CD4-positive, alpha-beta T cell treated with Interleukin-15 for 1 hour (primary cell): ENCODE measurements at places on chromosomes 1 and 21.

- DNase-seq = no peak
Observed at GRCh38 chr1:14613926-14614325, 15.4 kb downstream of the KAZN start.

DNA sequence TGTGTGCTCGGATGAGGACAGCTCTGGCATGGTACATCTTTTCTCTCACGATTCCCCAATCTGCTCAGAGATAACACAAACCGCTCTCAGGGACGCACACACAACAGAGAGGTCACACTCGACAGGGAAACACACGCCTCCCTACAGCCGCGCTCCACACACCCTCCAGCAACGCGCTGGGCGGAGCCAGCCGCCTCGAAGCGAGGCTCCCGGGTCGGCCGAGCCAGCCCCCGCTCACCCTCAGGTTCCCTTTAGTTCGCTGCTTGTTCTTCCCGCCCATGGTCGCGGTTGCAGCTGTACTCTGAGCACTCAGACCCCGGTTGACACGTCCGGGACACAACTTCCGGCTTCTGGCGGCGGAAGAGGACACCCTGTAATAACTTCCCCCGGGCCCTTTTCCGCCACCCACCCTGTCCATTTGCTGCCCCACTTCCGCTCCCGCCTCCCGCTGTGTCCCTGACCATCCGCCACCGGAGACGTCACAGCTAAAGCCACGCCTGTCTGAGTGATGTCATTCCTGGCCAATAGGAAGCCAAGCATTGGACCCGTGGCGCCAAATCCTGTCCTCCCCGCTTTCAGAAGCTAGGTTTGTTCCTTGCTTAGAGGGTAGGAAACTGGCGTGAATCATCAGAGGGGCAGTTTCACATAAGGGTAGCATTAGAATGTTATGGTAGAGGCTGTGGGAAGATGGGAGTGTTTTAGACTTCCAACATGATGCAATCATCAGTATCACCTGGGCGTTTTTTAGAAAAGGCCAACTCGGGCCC is at the start of gene LTN1:
TSS of gene LTN1 (minus strand) at position 352 of the 767 bp plus-strand sequence. CDS start at position 280, 72 bp downstream.
- DNase-seq = peak; percentile 99

GRCh38 chr1:115906627-115907026 is 65.7 kb upstream of the NHLH2 start:
- no peak for DNase-seq

DNA sequence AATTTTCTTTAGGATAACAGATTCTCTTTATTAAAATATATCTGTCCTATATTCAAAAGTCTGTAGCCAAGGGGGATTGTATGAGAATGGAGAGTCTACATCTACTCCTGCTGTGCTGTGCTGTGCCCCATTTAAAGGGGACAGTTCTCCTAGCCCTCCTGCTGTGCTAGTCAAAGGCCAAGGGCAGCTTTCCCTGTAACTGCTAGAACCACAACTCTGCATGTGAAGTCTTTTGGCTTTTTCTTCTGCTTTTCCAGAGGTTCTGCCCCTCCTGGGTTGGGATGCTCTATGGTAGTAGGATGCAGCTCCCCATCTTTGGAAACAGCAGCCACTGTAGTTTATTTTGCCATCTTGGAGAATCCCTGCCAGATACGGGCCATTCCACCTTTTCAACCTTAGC is 197.5 kb upstream of the JUN start:
- no peak for DNase-seq
